ENCODE measurements at places on chromosomes 1 and 21. TPM values are rescaled to one million over a fixed set of nuclear protein-coding genes. Genes with fewer than 3 reads are reported as not detected.

Gene PSMD4
- 213 TPM for total RNA-seq

DNA sequence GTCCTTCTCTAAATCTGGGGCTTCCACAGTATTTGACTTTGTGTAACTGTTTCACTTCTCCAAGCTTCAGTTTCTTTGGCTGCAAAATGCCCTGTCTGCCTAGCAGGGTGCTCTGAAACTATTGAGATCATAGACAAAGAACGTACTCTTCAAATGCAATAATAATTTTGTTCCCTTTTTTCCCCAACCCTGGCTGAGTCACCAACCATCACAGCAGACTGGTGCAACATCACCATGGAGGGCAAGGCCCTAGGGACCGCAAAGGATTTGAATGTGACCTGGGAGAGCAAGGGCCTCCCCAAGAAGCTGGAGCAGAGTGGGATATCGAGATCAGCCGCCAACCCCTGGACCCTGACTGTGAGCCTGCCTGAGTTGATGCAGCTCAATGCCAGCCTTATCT, 115.0 kb downstream of the FCRL5 start:
- no peak for DNase-seq

GRCh38 chr1:40880813-40881549, 18.8 kb upstream of the CITED4 start:
- DNase-seq: no peak

GRCh38 chr21:45534636-45535331, 7.5 kb downstream of the SLC19A1 start:
- no peak for DNase-seq

DNA sequence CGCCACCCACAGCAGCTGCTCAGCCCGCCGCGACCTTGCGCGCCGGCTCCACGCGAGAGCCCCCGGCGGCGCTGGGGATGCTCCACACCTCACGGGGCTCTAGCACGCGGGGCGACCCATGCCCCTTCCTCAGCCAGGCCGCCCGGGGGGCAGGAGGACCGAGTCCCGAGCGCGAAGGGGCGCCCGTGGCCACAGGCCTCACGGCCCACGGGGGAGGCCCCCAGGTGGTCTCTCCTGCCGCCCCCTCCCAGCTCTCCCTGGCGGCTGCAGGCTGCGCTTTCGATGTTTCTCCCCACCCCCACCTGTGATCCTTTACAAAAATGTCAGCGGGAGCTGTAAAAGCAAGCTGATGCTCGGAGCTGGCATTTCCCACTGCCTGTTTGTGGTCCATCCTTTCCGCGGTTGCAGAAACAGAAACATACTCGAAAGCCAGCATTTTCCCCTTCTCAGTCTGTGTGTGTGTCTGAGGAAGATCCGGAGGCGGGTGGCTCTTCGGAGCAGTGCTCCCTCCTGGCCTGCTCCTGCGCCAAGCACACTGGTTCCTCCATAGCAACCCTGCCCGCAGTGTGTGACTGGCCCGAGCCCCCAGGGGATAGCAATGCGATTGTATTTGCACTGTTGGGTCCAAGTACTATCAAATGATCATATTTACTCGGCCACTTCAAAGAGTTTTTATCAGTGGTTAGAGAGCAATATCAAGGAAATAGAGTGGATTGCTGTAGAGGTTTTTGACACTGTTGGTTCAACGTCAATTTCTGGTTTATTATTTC, 2.1 kb downstream of the KIF26B start:
- DNase-seq: no peak

GRCh38 chr1:203202431-203203245, 16.1 kb upstream of the CHI3L1 start:
- no peak for DNase-seq
